ENCODE measurements at places on chromosomes 5 and 9.

DNA sequence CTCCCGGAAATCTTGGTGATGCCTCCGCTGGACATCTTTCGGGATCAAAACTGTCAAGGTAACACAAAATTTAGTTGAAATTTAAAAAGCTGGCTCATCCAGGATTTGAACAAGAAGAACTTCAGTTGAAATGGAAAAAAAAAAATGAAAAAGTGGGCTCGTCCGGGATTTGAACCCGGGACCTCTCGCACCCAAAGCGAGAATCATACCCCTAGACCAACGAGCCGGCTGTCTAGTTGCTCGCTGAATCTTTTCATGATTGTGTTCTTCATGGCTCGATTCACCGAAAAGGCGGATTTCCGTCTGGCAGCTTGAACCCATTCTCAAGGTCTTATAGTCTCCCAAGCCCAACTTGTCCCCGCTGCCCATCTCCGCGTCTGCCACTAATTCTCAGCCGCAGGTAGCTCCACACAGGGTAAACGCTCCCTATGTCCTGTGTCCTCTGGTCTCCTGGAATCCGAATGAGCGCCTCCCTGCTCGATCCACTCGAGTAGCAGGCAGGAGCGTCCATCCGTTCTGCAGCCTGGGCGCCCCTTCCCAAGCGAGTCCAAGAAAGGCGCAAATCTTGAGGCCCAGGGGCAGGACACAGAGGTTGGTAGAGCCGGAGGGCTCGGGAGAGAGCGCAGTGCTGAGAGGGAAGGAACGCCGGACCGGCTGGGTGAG is 16.2 kb downstream of the TRIM7 start:
- DNase-seq = peak; percentile 77

DNA sequence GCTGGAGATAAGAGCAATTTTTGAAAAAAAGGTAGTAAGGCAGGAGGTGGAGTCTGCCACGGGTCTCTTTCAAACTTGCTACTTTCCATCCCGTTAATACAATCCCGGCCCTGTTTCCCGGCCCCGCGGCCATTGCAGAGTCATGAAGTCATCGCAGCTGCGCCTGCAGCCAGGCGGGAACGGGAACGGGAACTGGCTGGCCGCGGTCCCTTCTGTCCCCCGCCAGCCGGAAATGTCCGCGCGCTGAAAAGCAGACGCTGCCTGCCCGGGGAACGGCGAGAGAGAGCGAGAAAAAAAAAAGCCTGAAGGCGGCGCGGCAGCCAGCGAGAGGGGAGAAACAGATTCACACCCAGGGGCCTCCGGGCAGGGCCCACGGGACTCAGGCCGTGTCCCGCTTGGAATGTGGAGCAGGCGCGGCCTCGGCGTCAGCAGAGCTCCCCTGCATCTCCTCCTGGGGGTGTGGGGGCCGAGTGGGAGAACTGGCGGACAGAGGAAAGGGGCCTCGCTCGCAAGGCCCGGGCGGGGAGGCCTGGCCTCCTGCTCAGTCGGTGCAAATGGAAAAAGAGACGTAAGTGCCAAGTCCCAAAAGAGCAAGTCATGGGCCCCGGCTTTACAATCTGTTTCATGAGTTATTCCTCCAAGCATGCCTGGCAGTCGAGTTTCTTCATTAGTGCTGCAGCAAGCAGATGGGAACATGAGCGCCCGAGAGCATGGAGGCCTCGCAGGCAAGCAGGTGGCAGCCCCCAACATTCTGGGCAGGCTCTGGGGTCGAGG is 201.2 kb upstream of the GAS1 start:
- DNase-seq = no peak

GRCh38 chr9:107597743-107598217 is 108.2 kb upstream of the KLF4 start:
- DNase-seq = no peak

- no peak for DNase-seq
These were observed 202.9 kb downstream of the MCTP1 start for GRCh38 chr5:95081982-95082381.

- no peak for DNase-seq
These were observed 32.8 kb upstream of the PLIN2 start for GRCh38 chr9:19160085-19160484.

- DNase-seq = no peak
These were observed 99.0 kb upstream of the FBN2 start for GRCh38 chr5:128637031-128637430.

Data from stimulated activated CD8-positive, alpha-beta memory T cell treated with anti-CD3 and anti-CD28 coated beads, Interleukin-7, amount 100 ng/mL, for 1 hour (primary cell).